Sciatic nerve (tissue), 2 donors: ENCODE measurements at places on chromosomes 7 and 10. TPM values are rescaled to one million over a fixed set of nuclear protein-coding genes. Genes with fewer than 3 reads are reported as not detected.

The CYP26C1 gene
- total RNA-seq: 0.85 TPM

The AFAP1L2 gene
- total RNA-seq: 144 TPM

The SPDYE17 gene
- total RNA-seq: not detected

The KDM7A gene
- total RNA-seq: 24.4 TPM

The DRGX gene
- not detected for total RNA-seq

The PDK4 gene
- 61.9 TPM for total RNA-seq

The VSTM4 gene
- total RNA-seq: 16.4 TPM

The OR2A1 gene
- 0.22 TPM for total RNA-seq

The TACC2 gene
- total RNA-seq: 49.1 TPM

The RBM20 gene
- total RNA-seq: 0.67 TPM

The ZMYND11 gene
- total RNA-seq: 106 TPM

The FUOM gene
- total RNA-seq: 35.2 TPM

The LRIT2 gene
- total RNA-seq: not detected

The PKD2L1 gene
- not detected for total RNA-seq

The CABCOCO1 gene
- total RNA-seq: not detected

The OR2A5 gene
- not detected for total RNA-seq

The RADIL gene
- 19.8 TPM for total RNA-seq

The PAPSS2 gene
- 32.3 TPM for total RNA-seq

The RGS10 gene
- total RNA-seq: 30.0 TPM

The INA gene
- total RNA-seq: not detected

The LIPN gene
- 0.31 TPM for total RNA-seq

The SLC18A2 gene
- total RNA-seq: 1.2 TPM

The CYP2E1 gene
- total RNA-seq: 5.7 TPM

The CTAGE4 gene
- total RNA-seq: 2.3 TPM
